Natural killer cell (primary cell): ENCODE measurements at places on chromosomes 5 and 9. TPM values are rescaled to one million over a fixed set of nuclear protein-coding genes. Genes with fewer than 3 reads are reported as not detected.

DNA sequence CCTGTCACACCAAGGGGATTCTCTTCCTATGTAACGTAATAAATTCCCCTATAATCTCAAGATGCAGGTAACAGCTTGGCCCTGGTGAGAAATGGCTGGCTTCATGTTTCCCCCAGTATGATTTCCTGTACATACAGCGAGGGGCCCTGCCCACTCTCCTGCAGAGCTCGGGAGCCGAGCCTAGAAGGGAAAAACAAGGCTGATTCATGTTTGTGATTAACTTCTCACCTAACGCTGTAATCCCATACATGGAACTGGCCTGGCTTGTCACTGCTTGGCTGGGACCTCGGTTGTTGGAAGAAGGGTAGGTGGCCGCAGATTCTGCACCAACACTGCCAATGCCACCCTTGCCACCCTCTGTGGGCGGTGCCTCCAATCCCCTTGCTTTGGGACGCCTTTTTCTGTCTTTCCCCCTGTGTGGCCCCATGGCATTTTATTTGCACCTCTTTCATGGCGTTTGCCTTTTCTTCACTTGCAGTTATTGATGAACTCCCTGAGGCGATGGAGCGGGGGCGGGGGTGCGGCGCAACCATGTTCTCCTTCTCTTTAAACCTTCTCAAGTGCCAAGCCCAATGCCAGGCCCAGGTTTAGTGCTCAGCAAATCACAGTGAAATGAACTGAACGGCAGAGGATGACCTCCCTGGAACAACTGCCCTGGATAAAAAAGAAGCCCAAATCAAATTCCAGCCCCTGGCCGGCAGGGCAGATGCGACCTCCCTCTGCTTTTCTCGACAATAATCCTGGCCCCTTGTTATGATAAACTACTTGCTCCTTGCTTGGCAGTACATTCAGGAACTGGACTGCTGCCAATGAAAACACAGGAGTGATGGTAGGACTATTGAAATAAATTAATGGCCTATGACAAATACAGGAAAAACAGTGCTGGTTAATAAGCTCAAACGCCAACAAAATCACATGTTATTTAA is 108.1 kb downstream of the TMEM174 start:
- H3K27me3 ChIP-seq = no peaks in the 10 kb centered on the region
- H3K4me3 ChIP-seq = no peak overlapping the region
- DNase-seq = no peak

Gene SYK
- 78.0 TPM for total RNA-seq

DNA sequence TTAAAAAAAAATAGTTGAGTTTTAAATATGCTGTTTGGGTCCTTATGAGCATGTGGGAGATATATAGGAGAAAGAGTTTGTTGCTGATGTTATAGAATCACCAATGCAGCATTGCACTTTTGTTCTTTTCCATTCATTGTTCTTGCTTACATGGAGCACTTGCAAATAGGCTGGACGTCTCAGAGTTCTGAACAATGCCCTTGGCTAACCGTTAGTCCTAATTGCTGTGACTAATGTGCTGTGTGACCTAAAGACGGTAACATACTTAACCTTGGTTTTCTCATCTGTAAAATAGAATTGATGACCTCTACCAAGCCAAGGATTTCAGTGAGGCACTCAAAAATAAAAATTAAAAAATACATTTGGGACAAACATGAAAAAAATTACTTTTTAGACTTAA is 29.8 kb downstream of the PIK3R1 start:
- no peak for DNase-seq
- H3K36me3 ChIP-seq = no peaks in the 10 kb centered on the region
- peaks cover 32% of the 10 kb centered on the region for H3K4me1 ChIP-seq
- H3K27me3 ChIP-seq = no peaks in the 10 kb centered on the region
- H3K27ac ChIP-seq = no peak overlapping the region
- no peak overlapping the region for H3K4me3 ChIP-seq

Gene GLRA1
- not detected for total RNA-seq

GRCh38 chr5:148532969-148533670 is 121.2 kb downstream of the HTR4 start:
- H3K27me3 ChIP-seq = no peaks in the 10 kb centered on the region
- no peaks in the 10 kb centered on the region for H3K36me3 ChIP-seq
- DNase-seq = no peak
- H3K27ac ChIP-seq = no peak overlapping the region
- H3K4me3 ChIP-seq = no peak overlapping the region
- no peaks in the 10 kb centered on the region for H3K4me1 ChIP-seq

Gene PCDHB11
- not detected for total RNA-seq

GRCh38 chr5:93088592-93089389 is 492.2 kb downstream of the NR2F1-AS1 start:
- H3K36me3 ChIP-seq = no peaks in the 10 kb centered on the region
- DNase-seq = no peak
- H3K4me1 ChIP-seq = no peaks in the 10 kb centered on the region
- H3K4me3 ChIP-seq = no peak overlapping the region

Gene BTNL9
- total RNA-seq = not detected

Gene NEUROG1
- total RNA-seq = not detected

Gene FCHO2
- total RNA-seq = 22.7 TPM

DNA sequence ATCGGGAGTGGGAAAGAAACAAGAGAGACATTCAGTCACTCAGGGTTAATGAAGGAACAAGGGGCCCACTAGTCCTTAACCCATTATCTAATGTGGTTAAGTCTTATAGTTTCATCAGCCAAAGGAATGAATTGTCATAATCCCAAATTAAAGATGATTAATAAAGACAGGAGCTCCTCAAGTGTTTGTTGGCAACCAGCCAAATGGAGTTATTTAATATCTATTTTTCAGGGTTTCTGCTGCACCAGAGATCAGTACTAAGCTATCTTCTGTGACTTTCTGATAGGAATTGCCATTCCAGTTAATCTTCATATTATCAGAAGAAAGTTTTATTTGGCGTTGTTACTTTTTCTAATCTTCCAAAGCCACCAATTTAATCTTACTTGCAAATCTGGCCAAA is 34.0 kb upstream of the FCHO2 start:
- no peak overlapping the region for H3K4me3 ChIP-seq
- no peaks in the 10 kb centered on the region for H3K36me3 ChIP-seq
- H3K27me3 ChIP-seq = no peaks in the 10 kb centered on the region
- no peaks in the 10 kb centered on the region for H3K4me1 ChIP-seq
- no peak overlapping the region for H3K27ac ChIP-seq
- DNase-seq = no peak

GRCh38 chr5:163566678-163567077 is 61.3 kb downstream of the MAT2B start:
- peaks cover 12% of the 10 kb centered on the region for H3K27me3 ChIP-seq
- H3K27ac ChIP-seq = no peak overlapping the region
- DNase-seq = no peak
- H3K4me3 ChIP-seq = no peak overlapping the region
- no peaks in the 10 kb centered on the region for H3K36me3 ChIP-seq
- H3K4me1 ChIP-seq = peaks cover 15% of the 10 kb centered on the region

- H3K4me1 ChIP-seq = no peaks in the 10 kb centered on the region
- no peaks in the 10 kb centered on the region for H3K36me3 ChIP-seq
- no peak for DNase-seq
- H3K27ac ChIP-seq = no peak overlapping the region
- H3K4me3 ChIP-seq = no peak overlapping the region
- H3K27me3 ChIP-seq = no peaks in the 10 kb centered on the region
Observed at GRCh38 chr9:119955276-119955675, 586.0 kb upstream of the BRINP1 start.

Gene FAM78A
- 91.7 TPM for total RNA-seq

DNA sequence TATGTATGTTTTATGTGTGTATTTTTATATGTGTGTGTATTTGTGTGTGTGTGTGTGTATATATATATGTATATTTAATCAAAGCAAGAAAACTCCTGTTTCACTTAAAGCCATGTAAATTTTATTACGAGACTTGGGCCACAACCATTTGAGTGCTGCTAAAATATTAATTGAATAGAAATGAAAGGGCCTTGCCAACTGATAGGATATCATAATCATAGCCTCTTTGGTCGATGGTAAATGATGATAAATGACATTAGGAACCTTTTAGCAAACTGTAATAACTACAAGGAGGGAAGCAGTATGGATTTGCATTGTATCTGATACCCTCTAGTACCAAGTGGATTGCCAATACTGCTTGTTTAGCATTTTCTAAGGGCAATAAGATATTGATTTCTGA is 7.9 kb downstream of the TLE4 start:
- no peak overlapping the region for H3K27ac ChIP-seq
- H3K4me3 ChIP-seq = no peak overlapping the region
- no peaks in the 10 kb centered on the region for H3K27me3 ChIP-seq
- H3K36me3 ChIP-seq = peaks cover 10% of the 10 kb centered on the region
- no peak for DNase-seq

Gene SIT1
- total RNA-seq = 1.2 TPM

DNA sequence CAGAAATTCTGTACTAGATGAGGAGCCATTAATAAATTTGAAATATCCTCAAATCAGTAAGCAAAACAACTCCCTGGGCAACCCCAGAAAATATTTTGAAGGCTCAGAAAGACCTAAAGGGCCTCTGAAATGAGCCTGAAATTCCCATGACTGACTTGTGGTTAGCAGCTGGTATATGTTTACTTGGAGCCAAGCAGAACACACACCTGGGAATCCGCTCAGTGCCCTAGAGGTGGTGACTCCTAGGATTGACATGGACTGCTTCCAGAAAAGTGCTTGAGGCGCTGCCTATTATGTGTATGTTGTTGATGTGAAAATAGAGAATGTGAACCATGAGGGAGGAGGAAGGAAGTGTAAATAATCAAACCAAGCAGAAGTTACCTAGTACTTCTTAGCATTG is 14.7 kb downstream of the RFK start:
- no peak overlapping the region for H3K4me3 ChIP-seq
- DNase-seq = no peak
- no peaks in the 10 kb centered on the region for H3K27me3 ChIP-seq
- H3K36me3 ChIP-seq = peaks cover 4% of the 10 kb centered on the region
- no peak overlapping the region for H3K27ac ChIP-seq
